ENCODE measurements at places on chromosomes 12 and 14.
A peak's percentile ranks its signal among the peaks of the same experiment; 100 is the strongest.

DNA sequence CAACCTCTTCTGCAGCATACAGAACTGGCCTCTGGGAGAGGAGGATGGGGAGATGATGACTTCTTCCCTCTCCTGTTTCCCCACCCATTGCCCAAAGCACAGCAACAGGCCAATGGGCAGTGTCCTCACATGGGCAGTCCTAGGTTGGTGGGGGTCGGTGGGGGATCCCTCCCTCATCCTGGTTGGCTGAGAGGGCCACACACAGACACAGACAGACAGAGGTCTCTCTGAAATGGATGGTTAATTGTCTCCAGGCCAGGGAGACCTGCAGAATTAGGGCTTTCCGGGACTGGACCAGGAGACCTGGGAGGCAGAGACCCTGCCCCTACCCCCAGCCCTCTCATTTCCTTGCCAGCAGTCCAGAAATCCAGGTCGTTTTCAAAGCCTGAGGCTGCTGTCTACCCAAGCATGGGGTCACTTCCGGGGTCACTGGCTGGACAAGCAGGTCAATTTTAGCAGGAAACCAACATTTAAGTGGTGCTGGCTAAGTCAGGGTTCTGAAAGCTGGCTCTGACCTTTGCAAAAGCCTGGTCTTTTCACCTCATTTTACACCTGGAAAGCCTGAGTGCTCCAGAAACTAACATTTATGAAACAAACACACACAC, 48.6 kb upstream of the TBX3 start:
- no peak for DNase-seq

DNA sequence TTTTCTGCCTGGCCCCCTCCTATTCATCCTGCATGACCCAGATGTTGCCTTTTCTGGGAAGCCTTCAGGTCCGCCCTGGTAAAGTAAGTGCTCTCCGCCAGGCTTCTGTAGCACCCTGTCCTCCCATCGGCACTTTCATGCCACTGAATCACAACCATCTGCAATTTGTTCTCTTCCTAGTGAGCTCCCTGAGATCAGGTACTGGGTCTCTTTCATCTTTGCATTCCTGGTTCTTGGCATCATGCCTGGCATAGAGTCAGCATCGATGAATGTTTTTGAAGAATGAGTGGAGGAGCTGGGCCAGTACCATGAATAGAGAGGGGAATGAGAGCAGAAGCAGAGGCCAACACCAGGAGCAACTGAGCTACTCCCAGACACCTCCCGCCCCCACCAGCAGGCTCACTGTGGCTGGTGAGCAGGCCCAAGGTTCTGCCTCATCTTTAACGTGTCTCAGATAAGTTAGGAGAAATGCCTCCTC, 13.1 kb downstream of the ZDHHC22 start:
- DNase-seq: no peak

GRCh38 chr14:103710771-103711377, 4.4 kb downstream of the XRCC3 start:
- DNase-seq: no peak

- DNase-seq: no peak
These were observed 133.7 kb downstream of the TMEM30B start for GRCh38 chr14:61147381-61147821.

- peak; percentile 40 for DNase-seq
These were observed 17.1 kb downstream of the TESPA1 start for GRCh38 chr12:54967461-54967860.

DNA sequence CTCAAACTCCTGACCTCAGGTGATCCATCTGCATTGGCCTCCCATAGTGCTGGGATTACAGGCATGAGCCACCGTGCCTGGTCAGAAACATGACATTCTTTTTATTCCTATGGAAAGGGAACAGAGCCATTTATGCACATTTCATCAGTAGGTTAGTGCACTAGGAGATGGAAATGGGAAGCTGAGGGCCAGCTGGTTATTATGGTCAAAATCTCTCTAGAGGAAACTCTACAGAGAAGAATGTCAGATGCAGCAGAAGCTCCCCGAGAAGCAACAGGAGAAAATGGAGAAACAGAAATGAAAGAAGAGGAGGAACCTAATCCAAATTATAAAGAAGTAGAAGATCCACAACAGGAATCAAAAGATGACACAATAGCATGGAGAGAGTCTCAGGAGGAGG, 2.7 kb downstream of the CFAP251 start:
- DNase-seq: no peak

DNA sequence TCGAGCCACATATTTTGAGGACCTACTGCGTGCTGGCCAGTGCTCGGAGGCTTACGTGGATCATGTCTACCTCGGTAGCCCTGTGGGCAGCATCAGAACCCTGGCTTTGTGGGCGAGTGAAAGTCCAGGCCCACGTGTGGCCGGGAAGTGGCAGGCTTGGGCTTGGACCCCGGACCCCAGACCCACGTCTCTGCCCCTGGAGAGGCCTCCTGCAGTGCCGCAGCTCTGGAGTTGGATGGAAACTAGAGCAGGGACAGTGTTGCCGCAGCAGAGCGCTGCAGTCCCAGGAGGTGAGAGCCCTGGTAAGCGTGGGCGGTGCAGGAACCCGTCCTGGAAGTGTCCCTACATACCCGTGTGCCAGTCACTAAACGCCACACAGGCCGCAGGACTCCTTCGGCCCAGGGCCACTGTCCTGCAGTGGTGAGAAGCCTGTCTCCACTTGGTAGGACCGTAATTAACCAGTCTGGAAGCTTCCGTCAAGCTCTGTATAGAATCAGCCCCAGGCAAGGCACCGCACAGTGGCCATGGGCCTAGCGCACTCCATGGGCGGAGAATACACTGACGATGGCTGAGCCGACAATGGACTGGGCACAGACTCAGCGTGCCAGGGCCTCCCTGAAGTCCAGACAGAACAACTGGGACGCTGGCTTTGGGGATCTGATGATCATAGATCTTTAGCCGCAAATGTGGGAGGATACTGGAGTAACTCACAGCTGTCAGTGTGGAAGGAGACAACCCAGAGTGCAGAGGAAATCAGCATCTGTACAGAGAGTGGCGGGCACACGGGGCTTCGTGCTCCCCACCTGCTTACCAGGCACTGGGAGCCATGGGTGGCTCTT, 219.5 kb downstream of the KIF26A start:
- no peak for DNase-seq

GRCh38 chr14:94934276-94934810, 164.4 kb upstream of the GSC start:
- DNase-seq: no peak

- no peak for DNase-seq
These were observed 572.8 kb upstream of the STXBP6 start for GRCh38 chr14:25622763-25623162.
